ENCODE measurements at places on chromosomes 4 and X. TPM values are rescaled to one million over a fixed set of nuclear protein-coding genes. Genes with fewer than 3 reads are reported as not detected.

GRCh38 chrX:21875013-21875412 lies 19.2 kb downstream of the YY2 start:
- DNase-seq: no peak

The PCDH10 gene
- 3.8 TPM for total RNA-seq

DNA sequence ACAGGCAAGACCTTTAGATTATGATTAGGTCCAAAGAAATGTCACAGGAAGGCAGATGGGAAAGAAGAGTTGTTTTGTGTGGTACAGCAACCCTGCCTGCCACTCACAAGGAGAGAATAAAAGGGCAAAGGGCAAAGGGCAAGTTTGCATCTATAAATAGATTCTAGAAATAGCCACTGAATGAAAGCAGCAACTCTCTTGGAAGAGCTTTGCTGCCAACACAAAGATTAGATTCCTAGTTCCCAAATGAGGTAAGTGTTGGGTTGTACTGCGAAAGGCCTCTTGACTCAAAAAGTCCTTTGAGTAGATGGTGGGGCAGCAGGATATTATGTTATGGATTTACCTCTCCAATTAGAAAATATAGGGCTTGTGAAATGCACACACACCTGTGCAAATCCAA lies 61.2 kb downstream of the MOSPD2 start:
- DNase-seq: no peak

- no peak for DNase-seq
Measured at GRCh38 chrX:152847281-152847680, 16.4 kb downstream of the NSDHL start.

DNA sequence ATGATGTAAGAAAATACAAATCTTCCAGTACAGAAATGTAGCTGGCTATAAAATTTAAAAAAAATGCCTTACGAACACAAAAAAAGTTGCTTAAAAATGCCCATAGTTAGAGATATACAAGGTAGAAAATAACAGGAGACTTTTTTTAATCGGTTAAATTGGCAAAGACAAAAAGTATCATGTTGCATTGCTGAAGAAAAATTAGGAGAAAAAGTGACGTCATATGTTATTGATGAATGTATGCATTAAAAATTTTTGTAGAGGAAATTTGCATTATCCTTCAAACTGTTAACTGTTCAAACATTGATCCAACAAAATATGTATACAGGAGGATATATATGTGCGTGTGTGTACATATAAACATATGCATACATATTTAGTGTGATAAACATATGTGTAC lies 1634.4 kb upstream of the PCDH7 start:
- DNase-seq: no peak

GRCh38 chr4:177483271-177483670 lies 41.0 kb upstream of the AGA start:
- no peak for DNase-seq

The SPANXN5 gene
- not detected for total RNA-seq

DNA sequence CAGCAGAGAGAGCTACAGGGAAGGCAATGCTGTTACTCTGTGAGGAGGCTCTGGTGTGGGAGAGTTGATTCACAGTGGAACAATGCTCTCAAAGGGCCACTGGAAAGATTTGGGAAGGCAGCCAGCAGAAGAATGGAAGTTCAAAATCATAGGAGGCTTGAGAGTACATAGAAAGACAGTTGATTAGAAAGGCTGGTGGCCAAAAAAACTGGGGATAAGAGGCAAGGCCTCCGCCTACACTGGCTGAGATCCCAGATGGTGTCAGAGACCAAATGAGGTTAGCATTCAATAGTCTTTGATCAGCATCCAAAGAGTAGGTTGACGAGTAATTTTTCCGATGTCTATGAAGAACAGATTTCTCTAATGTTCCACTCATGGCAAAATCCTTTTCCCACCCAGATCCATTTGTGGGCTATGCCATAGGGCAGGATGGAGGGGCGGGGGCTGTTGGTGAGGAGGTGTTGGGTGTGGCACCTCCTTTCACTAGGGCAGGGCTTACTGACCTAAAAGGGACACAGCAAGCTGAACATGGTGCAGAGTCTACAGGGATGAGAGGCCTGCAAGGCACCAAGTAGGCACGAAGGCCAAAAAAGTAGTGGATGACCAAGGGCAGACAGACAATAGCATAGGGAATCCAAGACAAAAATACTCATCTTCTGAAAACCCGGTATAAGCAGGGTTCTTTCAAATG lies 15.1 kb downstream of the TEC start:
- no peak for DNase-seq

DNA sequence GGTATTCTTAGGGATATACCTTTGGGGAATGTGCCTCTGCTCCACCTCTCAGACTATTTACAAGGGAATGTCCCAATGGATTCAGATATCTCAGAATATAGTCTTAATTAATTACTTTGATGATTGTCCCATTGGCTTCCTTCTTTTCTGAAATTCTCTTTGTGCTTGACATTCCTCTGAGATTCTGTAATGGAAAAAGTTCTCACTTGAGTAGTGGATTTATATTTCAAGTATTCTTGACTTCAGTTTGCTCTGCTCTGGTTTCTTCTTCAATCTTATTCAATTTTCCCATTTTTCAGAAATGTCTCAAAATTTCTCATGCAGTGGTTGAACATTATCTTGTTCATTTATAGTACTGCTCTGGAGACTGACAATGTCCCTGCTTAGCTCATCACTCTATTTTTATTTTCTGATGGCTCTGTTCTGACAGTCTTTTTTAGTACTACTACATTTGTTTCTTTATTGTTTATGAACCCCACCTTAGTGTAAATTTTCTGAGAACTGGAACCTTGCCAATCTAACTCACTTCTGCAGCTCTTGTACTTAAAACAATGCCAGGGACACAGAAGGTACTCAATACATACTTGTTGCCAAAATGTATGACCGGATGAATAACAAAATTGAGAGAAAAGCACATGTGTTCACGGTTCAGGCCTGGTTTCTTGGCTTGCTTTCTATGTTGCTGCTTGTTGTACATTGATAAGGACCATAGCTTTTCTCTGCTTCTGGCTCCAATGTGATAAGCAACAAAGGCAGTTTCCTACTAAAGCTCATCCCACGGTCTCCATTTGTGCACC lies 471.7 kb downstream of the GASK1B start:
- DNase-seq: no peak

DNA sequence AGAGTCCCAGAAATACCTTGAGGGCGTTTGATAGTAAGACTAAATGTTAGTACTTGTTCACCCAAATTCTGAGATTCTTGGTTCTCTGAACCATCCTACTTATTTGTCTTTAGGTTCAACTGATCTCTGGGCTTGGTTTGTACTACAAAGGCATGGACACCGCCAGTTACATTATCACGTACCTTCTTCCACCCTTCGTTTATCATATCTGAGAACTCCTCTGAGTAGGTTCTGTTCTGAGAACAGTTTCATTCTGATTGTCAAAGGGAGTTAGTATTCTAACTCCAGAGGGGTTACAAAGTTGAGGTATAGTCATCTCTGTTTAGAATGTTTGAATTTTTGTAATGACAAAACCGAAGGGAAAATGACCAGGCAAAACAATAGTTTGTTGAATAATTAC lies 19.3 kb downstream of the ZFX start:
- DNase-seq: no peak

DNA sequence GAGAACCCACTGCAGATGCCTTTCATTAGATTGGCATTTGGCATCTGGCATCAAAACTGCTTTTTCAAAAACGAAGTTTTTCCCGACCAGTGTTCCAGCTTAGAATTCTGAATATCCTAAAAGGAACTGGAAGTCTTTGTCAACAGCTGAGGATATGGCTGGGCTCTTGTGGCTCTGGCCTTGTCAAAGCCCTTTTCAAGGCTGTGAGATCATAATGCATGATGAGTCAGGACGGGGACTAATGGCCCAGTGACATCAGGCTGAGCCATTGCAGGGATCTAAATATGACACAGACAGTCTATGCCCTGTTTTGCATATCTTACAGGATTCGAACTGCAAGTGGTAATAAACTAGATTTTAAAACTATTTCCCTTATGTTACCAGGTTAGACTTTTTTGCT lies 306.4 kb downstream of the PTTG2 start:
- no peak for DNase-seq

DNA sequence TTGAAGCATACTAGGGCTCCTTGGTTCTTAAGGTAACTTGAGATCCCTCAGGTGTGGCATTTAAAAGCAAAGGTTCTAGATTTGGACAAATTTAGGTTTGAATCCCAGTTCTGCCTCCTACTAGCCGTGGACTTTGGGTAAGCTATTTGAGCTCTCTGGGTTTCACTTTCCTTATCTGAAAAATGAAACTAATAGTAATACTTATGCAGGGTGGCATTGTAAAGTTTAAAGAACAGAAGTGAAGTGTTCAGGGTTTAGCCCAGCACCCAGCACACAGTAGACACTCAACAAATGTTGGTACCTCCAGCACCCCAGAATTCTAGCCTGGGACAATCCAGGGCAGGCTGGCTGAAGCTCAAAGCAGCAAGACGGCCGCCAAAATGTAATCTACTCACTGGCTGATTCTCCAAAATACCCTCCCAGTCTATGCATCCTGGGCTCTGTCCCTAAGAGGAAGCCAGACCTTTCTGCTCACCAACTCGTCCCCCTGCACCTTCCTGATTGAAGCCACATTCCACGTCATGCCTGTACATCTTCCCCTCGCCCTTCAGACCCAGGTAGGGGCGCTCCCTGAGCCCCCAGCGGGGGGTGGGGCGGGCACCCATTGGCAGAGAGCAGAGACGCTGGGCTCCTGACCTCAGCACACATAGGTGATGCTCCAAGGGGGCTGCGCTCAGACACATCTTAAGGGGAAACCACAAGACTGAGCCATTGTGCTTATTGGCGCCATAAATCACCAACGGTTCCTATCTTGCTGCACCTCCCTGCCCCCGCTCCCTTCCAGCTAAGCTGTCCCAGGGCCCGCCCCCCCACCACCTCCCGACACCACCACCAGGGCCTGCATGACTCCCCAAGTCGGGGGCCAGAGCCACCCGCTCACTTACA lies 160.6 kb downstream of the BCOR start:
- no peak for DNase-seq

Measured in neural crest cell (in vitro differentiated cells).